ENCODE measurements at places on chromosomes 11 and 22.

DNA sequence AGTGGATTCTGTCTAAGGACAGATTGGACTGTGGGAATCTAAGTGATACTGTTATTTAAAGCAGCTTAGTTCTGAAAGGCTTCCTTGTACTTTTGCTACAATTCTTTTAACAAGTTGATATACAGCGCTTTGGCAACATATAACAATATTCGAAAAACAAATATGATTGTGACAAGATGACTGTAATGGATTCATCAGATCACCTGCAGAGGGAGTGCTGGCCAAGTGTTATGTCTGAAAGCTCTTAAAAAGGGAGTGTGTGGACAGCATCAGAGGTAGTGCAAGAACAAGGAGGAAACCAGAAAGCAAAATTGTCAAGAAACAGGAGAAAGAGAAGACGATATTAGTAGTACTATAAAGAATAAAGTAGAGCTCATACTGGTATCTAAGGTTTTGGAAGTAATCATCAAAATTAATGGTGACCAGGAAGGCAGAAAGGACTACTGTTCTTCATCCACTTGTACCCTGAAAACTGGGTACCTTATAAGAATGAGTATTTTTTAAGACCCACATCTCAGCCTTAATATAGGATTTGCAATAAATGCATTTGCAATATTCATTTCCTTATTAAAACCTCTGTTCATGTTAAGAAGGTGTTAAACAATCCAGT lies 1112.0 kb upstream of the CCDC90B start:
- no peak for DNase-seq

- DNase-seq = no peak
Measured at GRCh38 chr22:31947296-31947695, 3.0 kb downstream of the YWHAH start.

DNA sequence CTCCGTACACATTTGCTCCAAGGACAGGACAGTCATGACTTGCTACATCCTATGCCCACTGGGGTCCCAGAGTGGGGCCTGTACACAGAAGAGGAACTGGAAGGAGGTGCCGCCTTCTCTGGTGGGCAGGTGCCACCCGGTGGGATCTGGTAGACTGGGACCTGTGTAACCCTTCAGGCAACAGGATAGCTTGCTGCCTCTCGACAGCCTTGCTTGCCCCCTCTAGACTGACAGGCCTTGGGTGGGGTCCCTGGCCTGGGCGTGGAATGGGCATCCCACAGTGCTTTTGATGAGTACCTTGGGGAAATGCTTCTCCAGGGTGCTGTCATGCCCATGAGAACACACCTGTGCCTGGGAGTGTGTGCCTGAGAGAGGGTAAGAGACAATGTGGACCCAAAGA lies 15.8 kb downstream of the SHANK3 start:
- no peak for DNase-seq

DNA sequence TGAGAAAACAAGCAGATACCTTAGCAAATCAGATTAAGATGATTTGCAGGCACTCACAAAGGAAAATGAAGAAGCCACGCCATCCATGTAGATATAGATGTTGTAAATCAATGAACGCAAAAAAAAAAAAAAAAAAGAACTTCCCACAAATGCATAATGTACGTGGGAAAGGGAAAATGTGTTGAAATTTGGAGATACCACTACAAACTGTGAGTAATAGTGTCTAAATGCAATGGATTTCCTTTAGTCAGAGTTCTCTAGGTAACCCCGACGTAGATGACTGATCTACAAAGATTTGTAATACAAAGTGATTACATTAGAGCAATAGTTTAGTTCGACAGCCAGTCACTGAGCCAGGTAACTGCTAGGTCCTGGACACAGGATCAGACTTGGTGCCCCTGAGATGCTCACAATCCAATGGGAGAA lies 783 bp upstream of the ANKRD54 start:
- DNase-seq = no peak

DNA sequence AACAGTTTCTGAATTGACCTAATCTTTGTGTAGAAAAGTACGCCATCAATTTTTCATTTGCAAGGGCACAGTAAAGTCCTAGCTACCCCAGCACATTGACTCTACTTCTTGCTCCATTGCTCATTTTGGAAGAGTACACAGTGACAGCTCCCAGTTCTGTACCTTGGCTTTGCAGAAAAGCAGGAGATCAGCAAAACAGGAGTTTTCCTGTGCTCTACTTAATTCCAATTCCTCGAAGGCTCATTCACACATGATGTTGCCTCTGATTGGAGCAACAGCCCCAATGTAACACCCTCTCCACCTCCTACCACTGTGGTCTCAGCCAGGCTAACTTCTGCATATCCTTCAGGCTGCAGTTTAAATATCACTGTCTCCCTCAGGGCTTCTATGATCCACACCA lies 118.7 kb downstream of the PAX6 start:
- DNase-seq = no peak

- no peak for DNase-seq
Measured at GRCh38 chr11:113184498-113184897, 129.9 kb upstream of the TTC12 start.

GRCh38 chr22:21966643-21967516 lies 14.2 kb upstream of the PPM1F start:
- DNase-seq = no peak

GRCh38 chr22:44291674-44292360 lies 20.9 kb downstream of the SHISAL1 start:
- no peak for DNase-seq

DNA sequence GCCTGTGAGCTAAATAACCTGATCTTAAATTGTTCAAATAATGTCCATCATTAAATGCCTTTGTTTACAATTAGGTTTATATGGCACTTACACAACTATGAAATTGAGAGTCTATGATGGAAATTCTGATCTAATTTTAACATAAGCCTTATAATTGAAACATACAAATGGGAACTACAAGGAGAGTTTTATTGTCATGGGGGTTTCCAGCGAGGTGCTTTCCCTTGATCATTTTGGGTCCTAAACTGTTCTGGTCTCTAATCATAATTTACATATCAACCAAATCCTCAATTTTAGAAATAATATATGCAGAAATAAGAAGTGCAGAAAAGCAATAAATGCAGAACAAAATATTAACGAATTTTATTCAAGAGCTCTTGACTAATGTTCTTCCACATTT lies 44.9 kb downstream of the RRAS2 start:
- DNase-seq = no peak

DNA sequence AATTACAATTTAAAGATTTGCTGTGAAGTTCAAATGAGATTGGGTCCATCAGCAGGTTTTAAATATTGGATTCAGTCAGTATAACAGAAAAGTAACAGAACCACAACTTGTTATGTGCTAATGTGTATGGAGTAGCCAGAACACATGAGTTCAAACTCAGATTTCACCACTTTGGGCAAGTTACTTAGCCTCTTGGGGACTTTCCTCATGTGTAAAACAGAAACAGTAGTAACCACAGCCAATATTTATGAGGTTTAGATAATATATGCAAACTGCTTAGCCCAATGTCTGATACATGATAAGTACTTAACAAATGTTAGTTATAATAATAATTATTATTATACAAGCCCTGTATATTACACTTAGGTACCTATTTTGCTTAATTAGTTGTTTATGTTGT lies 21.8 kb upstream of the SLC5A12 start:
- DNase-seq = no peak

DNA sequence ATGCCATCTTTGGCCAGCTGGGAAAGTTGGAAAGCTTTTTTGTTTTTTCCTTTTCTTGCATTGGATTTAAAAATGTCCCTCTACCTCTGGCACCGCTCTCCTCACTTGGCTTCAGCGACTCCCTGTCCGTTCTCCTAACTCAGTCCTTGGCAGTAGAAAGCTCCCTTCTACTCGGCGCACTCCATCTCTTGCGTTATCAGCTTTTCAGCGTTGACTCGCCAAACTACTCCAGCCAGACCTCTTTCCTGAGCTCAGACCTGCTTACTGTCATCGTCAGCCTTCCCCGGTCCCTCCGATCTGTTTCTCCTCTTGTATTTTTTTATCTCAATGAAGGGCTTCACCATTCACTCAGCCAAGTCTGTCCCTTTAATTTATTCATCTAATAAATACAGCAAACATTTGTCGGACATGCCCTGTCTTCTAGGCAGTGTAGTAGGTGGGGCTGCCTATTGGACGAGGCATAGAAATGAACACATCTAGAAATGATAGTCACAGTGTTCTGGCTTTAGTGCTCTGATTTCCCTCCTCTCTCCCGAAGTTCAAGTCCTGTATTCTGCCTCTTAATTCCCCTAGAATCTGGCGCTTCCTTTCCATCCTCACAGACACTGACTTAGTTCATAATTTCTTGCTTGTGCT lies 839 bp downstream of the CEP164 start:
- no peak for DNase-seq

DNA sequence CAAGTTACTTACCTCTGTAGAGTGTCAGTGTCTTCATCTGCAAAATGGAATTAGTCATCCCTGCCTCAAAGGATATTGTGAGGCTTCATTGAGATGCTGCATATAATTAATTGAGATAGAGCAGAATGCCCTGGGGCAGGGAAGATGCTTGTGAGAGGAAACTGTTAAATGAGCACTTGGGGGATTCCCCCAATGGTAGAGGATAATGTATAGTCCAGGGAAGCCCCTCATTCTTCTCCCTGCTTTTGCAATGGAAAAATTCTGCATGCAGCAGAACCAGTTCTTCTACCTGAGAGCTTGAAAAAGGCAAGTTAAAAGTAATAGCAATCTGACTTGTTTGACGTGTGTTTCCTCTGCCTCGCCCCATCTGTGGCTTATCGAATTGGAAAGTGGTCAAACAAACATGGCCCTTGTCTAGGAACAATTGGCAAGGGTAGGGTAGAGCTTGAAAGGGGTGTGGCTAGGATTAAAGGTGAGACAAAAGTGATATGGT lies 90.9 kb downstream of the NAV2 start:
- no peak for DNase-seq

GRCh38 chr11:123519055-123519796 lies 89.2 kb downstream of the GRAMD1B start:
- DNase-seq = no peak

DNA sequence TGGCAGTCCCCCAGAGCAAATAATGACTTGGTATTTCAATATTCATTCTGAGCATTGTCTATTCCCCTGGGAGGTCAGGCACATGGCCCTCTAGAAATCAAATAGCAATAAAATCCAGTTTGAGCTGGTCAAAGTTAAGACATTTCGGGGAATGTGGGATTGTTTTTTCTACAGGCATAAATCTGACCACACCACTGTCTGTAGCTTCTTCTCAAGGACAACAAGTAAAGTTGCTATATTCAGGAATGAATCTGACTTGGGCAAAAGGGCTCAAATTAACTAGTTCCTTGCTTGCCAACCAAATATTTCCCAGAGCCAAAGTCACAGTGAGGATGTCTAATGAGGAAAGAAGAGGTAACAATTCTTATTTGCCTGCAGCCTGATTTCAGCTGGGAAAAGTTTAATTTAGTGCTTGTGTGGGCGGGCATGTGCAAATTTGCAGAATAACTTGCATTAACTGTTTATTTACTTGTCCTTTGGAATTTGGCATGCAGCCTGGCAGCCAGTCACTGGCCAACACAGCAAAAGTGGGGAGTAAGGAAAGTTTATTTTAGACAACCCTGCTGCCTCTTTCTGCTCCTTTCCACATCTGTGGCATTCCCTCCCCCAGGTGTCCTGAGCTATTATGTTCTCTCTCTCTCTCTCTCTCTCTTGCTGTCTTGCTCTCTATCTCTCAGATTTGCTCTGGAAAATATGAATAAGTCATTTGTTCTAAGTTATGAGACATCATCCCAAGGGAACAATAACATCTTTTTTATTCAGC lies 51.2 kb upstream of the ARHGAP20 start:
- DNase-seq = no peak

- DNase-seq = no peak
Measured at GRCh38 chr11:25891960-25892359, 440.0 kb upstream of the ANO3 start.

GRCh38 chr22:39215426-39216142 lies 29.2 kb downstream of the PDGFB start:
- no peak for DNase-seq

DNA sequence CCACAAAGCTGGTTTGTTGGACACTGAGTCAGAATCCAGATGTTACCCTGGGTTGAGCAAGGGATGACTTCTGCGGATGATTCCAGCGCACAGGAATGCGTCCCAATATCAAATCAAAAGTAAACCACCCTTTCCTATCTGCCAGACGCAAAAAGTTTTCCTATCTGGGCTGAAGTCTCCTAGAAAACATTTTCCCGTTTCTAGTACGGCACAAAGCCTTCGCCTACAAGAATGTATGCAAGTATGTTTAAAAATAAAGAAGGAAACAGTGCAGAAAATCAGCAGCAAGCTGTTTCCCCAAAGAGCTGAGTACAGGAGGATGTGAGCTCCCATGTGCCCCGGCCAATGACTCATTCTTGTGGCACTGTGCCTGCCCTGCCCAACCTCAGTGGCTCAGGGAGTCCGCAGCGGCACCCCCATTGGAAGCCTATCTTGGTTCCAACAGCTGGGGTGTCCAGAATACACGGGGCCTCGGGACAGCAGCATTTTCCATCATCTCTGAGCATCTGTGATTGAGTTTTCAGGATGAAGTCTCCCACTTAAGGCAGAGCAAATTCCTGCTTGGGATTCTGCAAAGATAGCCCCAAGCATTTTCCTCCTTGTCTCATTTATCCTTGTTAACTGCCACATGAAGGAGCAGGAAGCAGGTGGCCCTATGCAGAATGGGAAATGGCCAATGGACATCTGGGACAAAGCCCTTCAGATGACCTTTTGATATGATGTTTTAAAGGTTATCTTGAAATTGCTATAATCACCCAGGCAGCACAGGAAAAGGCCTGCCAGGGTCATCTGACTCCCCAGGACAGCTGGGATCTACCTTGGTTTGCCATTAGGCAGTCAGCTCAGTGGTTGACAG lies 17.5 kb downstream of the KCNJ5 start:
- no peak for DNase-seq

DNA sequence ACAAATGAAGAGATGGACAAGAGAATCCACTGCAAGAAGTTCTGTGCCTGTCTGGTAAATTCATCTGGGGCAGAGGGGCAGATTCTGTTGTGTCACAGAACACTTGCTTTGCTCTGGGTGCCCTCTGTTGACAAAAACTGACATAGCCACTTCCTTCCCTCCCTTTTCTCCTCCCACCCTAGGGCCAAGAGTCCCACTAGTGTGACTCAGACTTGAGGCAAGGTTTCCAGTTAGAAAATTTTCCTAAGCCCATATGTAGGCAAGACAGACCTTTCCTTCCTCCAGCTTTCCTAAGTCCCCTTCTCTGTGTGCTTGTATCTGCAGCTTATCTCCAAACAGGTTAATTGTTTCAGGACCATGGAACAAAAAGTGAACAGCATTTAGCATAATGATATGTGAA lies 106.8 kb downstream of the RBFOX2 start:
- DNase-seq = no peak

- DNase-seq = no peak
Measured at GRCh38 chr22:21876486-21877176, 9.2 kb upstream of the MAPK1 start.

GRCh38 chr11:19493446-19494213 lies 219.0 kb upstream of the NAV2 start:
- DNase-seq = no peak

- no peak for DNase-seq
Measured at GRCh38 chr11:130548491-130548833, 100.0 kb downstream of the ADAMTS15 start.

- DNase-seq = no peak
Measured at GRCh38 chr11:70066628-70067027, 11.5 kb upstream of the ANO1 start.

- no peak for DNase-seq
Measured at GRCh38 chr11:71298016-71298550, 45.7 kb upstream of the SHANK2 start.
